Activated T-cell treated with anti-CD3 and anti-CD28 coated beads, Interleukin-2, amount 50 U/mL, for 4 hours (primary cell): ENCODE measurements at places on chromosomes 6 and 20. TPM values are rescaled to one million over a fixed set of nuclear protein-coding genes. Genes with fewer than 3 reads are reported as not detected.

DNA sequence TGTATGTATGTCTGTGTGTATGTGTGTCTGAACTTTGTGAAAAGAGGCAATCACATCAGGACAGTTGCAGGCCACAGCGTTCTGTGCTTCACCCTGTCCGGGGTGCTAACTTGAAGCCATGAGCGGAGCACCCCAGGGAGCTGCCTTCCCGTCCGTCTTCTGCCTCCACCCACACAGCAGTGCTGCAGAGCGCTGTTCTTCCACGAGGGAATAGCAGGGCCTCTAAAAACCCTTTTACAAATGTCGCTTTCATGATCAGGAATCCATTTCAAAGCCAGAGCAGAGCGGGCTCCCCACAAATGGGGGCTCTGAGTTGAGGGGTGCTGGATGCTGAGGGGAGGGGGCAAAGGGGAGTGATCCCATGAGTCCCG is 131.5 kb downstream of the RNASET2 start:
- no peak for DNase-seq

- no peak for DNase-seq
Observed at GRCh38 chr6:124269733-124270132, 466.1 kb downstream of the NKAIN2 start.

- DNase-seq: no peak
Observed at GRCh38 chr20:1210501-1210900, 7.2 kb downstream of the C20orf202 start.

KCNK5 gene
- 22.9 TPM for total RNA-seq
